ENCODE measurements at places on chromosomes 3 and 15. TPM values are rescaled to one million over a fixed set of nuclear protein-coding genes. Genes with fewer than 3 reads are reported as not detected.
A peak's percentile ranks its signal among the peaks of the same experiment; 100 is the strongest.

- no peak for DNase-seq
- no peaks in the 10 kb centered on the region for H3K27me3 ChIP-seq
- peaks cover 32% of the 10 kb centered on the region for H3K36me3 ChIP-seq
- H3K27ac ChIP-seq, result no peak overlapping the region
Observed at GRCh38 chr3:130725746-130726145, 20.9 kb downstream of the PIK3R4 start.

DNA sequence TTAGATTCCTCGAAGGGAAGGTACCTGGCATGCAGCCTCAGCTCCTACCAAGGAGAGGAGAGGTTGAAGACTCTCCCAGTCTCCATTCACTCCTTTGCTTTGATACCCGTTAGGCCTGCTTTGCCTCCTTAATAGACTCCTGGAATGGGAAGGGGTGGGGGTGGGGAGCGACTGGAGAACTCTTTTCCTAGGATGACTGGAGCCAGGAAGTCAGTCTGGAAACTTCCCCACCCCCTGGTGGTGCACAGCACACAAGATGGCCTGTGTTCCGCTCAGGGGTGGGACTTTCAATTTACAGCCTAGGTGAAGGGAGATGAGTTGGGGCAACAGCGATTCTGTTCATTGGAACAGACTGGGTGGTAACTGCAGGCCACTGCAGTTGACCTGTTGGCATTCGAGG, 21.4 kb upstream of the CELF6 start:
- DNase-seq, result no peak
- no peak overlapping the region for H3K4me3 ChIP-seq
- no peak overlapping the region for H3K27ac ChIP-seq
- no peaks in the 10 kb centered on the region for H3K27me3 ChIP-seq
- no peaks in the 10 kb centered on the region for H3K4me1 ChIP-seq

The STX19 gene
- 0.95 TPM for polyA plus RNA-seq

GRCh38 chr3:118781232-118781631, 253.4 kb downstream of the IGSF11 start:
- H3K27ac ChIP-seq, result no peak overlapping the region
- H3K4me1 ChIP-seq, result no peaks in the 10 kb centered on the region
- no peak overlapping the region for H3K4me3 ChIP-seq
- H3K27me3 ChIP-seq, result no peaks in the 10 kb centered on the region
- no peak for DNase-seq

The MASP1 gene
- polyA plus RNA-seq, result not detected

GRCh38 chr15:31365032-31365654, 38.5 kb downstream of the KLF13 start:
- peaks cover 100% of the 10 kb centered on the region for H3K4me1 ChIP-seq
- peak overlapping the region; percentile 17 for H3K4me3 ChIP-seq
- peak overlapping the region; percentile 98 for H3K27ac ChIP-seq
- H3K36me3 ChIP-seq, result peaks cover 6% of the 10 kb centered on the region
- H3K27me3 ChIP-seq, result no peaks in the 10 kb centered on the region

DNA sequence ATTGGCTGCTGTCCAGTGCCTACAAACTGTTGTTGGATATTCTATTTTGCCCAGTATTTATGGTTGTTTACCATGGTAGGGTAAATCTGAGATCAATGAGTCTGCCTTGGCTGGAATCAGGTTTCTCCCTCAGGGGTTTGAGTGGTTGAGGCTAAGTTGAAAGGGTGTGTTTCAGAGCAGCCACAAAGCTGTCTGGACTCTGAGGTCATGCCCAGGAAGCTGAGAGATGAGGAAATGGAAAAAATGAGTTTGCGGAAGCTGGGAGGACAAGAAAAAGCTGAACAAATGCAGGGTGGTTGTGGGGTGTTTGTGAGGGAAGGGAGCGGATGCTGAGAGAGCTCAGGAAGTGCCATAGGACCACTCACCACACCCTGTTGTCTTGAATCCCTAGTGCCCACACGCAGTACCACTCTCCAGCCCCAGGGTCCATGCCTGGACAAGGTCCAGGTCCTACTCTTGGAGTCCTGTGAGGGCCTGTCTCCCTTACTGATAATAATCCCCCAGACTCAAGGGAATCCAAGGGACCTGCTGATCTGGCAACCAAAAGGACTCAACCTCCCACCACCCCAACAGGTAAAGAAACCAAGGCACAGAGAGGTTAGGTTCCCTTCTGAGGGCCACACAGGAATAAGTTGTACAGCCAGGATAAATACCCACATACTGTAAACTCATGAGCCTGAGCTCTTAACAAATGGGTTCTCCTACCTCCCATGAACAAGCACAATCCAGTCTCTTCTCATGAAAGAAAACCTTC, 81.6 kb downstream of the PPCDC start:
- H3K27me3 ChIP-seq, result no peaks in the 10 kb centered on the region
- peaks cover 22% of the 10 kb centered on the region for H3K4me1 ChIP-seq
- H3K36me3 ChIP-seq, result no peaks in the 10 kb centered on the region
- no peak overlapping the region for H3K27ac ChIP-seq
- H3K4me3 ChIP-seq, result no peak overlapping the region

The TMEM42 gene
- polyA plus RNA-seq, result 41.3 TPM

The MEX3B gene
- not detected for polyA plus RNA-seq

DNA sequence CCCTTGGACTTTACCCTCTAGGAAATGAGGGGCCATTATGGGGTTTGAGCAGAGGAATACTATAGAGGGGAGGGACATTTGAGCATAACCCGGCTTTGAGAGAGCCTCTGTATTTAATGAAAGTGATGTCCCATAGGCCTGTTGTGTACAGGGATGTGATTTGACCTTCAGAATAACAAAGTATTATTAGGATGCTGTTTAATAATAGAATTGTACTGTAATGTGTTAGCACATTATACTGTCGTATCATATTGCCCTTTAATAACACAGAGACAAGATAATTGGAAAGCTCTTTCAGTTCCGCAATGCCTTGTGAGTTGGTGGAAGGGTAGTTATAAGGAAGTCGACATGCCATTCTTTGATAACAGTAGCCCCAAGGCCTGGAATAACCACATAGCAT, 328.3 kb downstream of the RYR3 start:
- no peak overlapping the region for H3K27ac ChIP-seq
- no peak overlapping the region for H3K4me3 ChIP-seq
- no peaks in the 10 kb centered on the region for H3K4me1 ChIP-seq
- no peak for DNase-seq

GRCh38 chr3:81947359-81947758, 185.9 kb upstream of the GBE1 start:
- H3K27me3 ChIP-seq, result no peaks in the 10 kb centered on the region
- H3K36me3 ChIP-seq, result no peaks in the 10 kb centered on the region
- no peak overlapping the region for H3K27ac ChIP-seq
- no peaks in the 10 kb centered on the region for H3K4me1 ChIP-seq

The KAT2B gene
- 5.7 TPM for polyA plus RNA-seq

DNA sequence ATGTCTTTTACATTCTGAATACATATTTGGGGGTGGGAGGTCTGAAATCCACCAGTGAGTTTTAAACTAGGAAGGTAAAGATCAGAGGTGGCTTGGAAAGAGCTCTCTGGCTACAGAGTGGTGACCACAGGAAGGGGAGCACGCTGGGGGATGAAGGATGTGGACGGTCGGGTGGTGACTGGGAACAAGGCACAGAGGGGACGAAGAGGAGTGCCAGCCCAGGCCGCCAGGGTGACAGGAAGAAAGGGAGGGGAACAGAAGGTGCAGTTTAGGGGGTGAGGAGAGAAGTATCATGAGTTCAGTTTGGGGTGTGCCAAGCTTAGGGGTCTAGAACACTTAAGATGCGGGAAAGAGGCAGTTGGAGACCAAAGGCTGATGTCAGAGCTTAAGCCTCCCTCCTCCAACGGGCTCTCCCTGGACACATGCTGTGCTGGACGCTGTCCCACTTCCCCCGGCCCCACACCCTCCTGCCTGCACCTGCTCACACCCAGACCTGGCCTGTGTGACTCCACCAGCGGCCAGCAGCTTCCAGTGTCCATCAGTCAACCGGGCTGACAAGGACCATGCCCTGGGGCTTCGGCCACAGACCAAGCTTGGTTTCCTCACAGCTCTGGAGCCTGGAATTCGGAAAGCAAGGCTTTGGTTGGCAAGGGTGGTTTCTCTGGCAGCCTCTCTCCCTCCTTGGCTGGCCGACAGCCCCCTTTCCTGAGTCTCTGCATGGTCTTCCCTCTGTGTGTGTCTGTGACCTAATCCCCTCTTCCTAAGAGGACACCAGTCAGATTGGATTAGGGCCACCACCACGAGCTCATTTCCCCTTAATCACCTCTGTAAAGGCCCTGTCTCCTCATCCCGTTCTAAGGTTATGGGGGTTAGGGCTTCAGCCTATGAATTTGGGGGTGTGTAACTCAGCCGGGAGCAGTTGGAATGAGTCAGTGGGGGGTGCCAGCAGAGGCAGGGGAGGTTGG, 120.4 kb upstream of the IQSEC1 start:
- peaks cover 6% of the 10 kb centered on the region for H3K4me1 ChIP-seq
- H3K27me3 ChIP-seq, result no peaks in the 10 kb centered on the region
- H3K27ac ChIP-seq, result no peak overlapping the region
- H3K36me3 ChIP-seq, result no peaks in the 10 kb centered on the region

The XCR1 gene
- not detected for polyA plus RNA-seq

DNA sequence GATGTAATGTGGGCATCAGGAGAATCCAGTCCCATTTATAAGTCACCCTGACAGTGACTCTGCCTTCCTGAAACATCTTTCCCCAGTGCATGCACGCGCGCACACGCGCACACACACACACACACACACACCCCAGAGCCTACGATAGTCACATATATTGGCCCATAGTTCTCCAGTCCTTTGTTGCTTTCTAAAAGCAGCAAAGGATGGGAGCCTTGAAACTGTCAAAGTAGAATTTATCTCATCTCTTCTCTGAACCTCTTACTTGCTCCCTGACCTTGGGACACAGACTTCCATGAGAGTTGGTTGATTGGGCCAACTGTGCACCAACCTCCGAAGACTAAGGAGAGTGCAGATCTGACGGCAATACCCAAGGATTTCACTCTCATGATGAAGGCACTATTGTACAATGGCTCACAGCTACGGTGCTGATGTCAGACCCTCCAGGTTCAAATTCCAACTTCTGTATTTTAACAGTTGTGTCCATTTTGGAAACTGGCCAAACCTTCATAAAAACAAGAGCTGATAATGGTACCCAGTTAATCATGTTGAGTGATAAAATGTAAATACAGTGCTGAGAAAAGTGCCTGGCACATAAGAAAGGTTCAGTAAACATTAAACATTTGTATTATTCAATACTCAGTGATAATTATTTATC, 8.3 kb downstream of the CPA3 start:
- H3K27me3 ChIP-seq, result no peaks in the 10 kb centered on the region
- no peak for DNase-seq
- H3K4me1 ChIP-seq, result no peaks in the 10 kb centered on the region
- H3K27ac ChIP-seq, result no peak overlapping the region

DNA sequence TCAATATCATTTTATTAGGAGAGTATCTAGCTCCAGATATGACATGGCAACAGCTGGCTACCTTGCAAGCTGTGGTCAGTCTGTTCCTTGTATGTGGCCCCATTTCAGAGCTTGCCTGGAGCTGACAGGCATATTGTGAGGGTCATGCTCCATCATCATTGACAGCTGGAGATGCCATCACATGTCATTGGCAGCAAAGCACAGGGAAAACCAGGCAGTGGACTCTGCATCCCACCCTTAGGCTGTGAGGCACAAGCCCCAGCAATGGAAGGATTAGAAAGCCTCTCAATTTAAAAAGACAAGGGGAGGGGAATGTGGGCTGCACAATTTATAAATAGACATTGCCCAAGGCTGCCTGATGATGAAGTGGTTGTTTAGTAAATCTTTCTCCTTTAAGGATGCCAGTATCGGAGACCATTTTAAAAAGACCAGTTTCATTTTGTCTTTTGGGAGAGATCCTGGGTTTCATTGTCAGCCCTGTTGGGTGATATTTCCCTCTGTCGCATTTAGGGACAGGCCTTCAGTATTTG, 27.9 kb downstream of the LNP1 start:
- H3K27ac ChIP-seq, result no peak overlapping the region
- H3K4me1 ChIP-seq, result no peaks in the 10 kb centered on the region
- H3K36me3 ChIP-seq, result no peaks in the 10 kb centered on the region
- DNase-seq, result no peak

GRCh38 chr15:82823049-82823448, 13.6 kb downstream of the WHAMM start:
- H3K36me3 ChIP-seq, result peaks cover 87% of the 10 kb centered on the region
- no peak overlapping the region for H3K27ac ChIP-seq
- no peak for DNase-seq
- H3K4me3 ChIP-seq, result no peak overlapping the region
- H3K27me3 ChIP-seq, result no peaks in the 10 kb centered on the region
- no peaks in the 10 kb centered on the region for H3K4me1 ChIP-seq

DNA sequence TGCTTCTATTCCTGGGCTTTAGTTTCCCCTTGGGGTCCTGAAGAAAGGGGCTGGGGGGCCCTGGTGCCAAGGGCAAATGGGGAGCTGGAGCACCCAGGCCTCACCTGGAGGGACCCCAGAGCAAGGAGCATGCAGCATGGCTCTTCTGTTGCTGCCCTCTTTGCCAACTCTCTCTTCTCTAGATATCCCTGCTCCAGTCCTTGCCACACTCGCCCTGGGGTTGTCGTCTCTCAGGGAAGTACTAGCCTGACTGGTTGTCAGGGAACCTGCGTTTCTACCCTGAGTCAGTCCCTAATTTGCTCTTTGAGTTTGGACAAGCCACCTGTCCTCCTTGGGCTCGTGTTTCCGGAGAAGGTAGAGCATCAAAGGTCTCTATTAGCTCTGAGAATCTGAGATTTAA, 63.7 kb upstream of the UBE2Q2 start:
- no peak overlapping the region for H3K4me3 ChIP-seq
- H3K27me3 ChIP-seq, result no peaks in the 10 kb centered on the region
- DNase-seq, result no peak
- H3K27ac ChIP-seq, result no peak overlapping the region

DNA sequence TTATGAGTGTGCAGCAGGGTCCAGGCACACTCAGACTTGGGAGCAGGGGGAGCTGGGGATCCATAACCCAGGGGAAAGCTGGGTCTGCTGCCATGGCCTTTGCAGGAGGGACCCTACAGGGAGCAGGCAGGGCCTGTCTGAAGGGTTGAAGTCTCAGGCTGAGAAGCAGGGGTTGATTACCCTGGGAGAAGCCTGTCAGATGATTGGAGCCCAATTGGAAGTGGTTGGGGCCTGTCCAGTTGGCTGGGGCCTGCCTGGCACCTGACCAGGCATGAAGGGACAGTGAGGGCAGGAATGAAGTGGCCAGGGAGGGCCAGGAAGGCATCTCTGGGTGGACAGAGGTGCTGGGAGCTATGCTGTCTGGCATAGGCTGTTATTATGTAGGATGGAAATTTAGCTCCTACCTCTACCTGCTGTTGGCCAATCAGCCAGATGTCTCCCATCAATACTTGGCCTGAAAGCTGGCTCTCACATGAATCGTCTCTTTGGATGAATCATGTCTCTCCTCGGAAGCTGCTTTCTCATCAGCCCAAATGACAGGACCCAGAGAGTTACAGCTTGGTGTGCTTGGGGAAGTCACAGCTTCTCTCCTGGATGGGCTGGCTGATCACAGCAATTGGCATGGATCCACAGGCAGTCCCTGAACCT, 27.4 kb upstream of the SLCO2A1 start:
- no peaks in the 10 kb centered on the region for H3K36me3 ChIP-seq
- H3K4me3 ChIP-seq, result no peak overlapping the region
- no peaks in the 10 kb centered on the region for H3K4me1 ChIP-seq
- H3K27me3 ChIP-seq, result no peaks in the 10 kb centered on the region

- DNase-seq, result no peak
- peaks cover 7% of the 10 kb centered on the region for H3K36me3 ChIP-seq
- H3K4me1 ChIP-seq, result no peaks in the 10 kb centered on the region
- H3K4me3 ChIP-seq, result no peak overlapping the region
- H3K27me3 ChIP-seq, result no peaks in the 10 kb centered on the region
- no peak overlapping the region for H3K27ac ChIP-seq
Observed at GRCh38 chr3:44950275-44950734, 25.7 kb downstream of the ZDHHC3 start.

The RETNLB gene
- polyA plus RNA-seq, result not detected

Measured in CD4-positive, CD25-positive, alpha-beta regulatory T cell (primary cell).